ENCODE measurements at places on chromosomes 1 and 21.

GRCh38 chr1:57530206-57530910 lies 106.5 kb upstream of the DAB1 start:
- no peak for DNase-seq

DNA sequence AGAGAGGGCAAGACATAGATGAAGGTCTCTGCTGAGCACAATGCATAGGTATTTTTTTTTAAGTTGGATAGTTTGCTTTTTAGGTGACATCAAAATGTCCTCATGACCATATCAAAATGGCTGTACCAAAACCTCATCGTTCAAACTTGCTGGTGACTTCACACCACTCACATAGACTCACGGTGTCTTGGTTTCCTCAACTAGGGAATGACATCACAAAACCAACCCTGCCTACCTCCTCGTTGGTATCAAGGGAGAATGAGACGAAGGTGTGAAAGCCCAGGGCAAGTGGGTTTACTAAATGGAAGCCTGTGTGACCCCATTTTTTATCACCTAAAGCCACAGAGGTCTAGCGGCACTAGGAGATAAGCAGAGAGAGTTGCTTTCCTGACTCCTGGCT lies 1.6 kb downstream of the PIGR start:
- DNase-seq = no peak

- DNase-seq = no peak
Observed at GRCh38 chr1:156601892-156602291, 613 bp upstream of the GPATCH4 start.

GRCh38 chr1:43605766-43606165 lies 44.2 kb upstream of the KDM4A start:
- no peak for DNase-seq

DNA sequence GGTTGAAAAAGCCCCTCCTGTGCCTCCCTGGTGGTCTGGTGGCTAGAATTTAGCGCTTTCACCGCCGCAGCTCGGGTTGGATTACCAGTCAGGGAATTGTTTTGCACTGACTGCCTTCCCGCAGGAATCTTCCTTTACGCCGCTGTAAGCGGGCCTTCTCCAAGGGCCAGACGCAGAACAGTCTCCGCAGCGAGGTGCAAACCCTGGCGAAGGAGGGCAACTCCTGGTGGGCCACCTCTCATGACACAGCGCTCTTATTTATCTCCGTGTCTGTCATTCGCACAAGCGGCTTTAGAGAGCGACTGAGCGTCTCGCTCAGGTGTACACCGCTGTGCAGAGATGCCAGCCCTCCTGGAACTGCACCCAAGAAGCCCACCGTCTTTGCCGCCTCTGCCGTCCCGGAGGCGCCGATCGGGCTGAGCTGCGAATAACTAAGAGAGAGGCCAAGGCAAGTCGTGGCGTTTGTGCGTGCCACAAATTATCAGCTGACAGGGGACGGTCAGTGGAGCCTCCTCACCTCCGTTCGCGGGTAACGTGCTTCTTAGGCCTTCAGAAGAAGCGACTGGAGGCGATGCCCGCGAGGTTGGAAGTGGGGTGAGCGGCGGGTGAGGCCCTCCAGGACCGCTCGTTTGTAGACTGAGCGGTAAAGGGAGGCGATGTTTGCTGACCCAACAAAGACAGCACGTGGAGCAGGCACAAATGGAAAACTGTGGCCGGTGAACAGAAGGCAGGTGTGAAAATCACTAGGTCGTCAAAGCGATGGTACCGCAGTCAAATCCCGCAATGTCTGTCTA lies 93.5 kb downstream of the PRKAB2 start:
- DNase-seq = no peak

- DNase-seq = no peak
Observed at GRCh38 chr1:12171206-12172041, 4.6 kb downstream of the TNFRSF1B start.

GRCh38 chr21:42107881-42108553 lies 36.9 kb downstream of the UMODL1 start:
- DNase-seq = peak; percentile 74

DNA sequence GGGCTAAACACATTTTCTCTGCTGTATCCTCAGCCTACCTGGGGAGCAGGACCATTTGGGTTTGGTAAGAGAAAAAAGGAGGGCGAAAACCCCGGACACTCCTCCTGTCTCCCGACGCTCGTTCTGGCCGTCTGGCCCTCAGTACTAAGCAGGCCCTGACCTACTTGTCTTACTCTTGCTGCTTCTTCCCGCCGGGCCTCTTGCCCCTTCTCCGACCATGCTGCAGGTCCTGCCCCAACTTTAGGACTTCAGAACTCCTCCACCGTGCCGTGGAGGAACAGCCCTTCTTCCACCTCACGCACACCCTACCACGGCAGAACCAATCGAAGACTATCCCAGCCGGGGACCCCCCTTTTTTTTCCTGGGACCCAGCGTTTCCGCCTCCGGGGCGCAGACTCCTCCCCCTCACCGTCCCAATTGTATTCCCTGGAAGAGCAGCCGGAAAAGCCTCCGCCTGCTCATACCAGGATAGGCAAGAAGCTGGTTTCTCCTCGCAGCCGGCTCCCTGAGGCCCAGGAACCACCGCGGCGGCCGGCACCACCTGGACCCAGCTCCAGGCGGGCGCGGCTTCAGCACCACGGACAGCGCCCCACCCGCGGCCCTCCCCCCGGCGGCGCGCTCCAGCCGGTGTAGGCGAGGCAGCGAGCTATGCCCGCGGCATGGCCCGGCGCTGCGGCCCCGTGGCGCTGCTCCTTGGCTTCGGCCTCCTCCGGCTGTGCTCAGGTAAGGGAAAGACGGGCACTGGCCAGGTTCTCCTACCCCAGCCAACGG lies at the start of gene CHRNB2:
CHRNB2 (plus strand) TSS at position 393 of the 771 bp plus-strand sequence; CDS start at position 660, 267 bp downstream.
- peak; percentile 80 for DNase-seq

- DNase-seq = peak; percentile 15
Observed at GRCh38 chr1:88773540-88774150, 89.6 kb downstream of the PKN2 start.

GRCh38 chr1:40363721-40364120 lies 9.8 kb upstream of the SMAP2 start:
- peak; percentile 51 for DNase-seq

DNA sequence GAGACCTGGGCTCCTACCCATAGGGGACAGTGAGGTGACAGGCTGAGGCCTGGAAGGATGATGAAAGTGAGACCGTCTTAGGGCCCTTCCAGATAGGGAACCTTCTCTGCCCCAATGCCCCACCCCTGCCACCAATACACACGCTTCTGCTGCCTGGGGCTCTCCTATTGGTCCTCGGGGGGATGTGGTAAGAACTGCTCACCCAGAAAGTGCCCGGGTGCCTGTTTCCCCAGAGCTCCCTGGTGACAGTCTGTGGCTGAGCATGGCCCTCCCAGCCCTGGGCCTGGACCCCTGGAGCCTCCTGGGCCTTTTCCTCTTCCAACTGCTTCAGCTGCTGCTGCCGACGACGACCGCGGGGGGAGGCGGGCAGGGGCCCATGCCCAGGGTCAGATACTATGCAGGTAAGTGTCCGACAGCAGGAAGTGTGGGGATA lies 948 bp downstream of the SEMA4A start:
- DNase-seq = peak; percentile 54

DNA sequence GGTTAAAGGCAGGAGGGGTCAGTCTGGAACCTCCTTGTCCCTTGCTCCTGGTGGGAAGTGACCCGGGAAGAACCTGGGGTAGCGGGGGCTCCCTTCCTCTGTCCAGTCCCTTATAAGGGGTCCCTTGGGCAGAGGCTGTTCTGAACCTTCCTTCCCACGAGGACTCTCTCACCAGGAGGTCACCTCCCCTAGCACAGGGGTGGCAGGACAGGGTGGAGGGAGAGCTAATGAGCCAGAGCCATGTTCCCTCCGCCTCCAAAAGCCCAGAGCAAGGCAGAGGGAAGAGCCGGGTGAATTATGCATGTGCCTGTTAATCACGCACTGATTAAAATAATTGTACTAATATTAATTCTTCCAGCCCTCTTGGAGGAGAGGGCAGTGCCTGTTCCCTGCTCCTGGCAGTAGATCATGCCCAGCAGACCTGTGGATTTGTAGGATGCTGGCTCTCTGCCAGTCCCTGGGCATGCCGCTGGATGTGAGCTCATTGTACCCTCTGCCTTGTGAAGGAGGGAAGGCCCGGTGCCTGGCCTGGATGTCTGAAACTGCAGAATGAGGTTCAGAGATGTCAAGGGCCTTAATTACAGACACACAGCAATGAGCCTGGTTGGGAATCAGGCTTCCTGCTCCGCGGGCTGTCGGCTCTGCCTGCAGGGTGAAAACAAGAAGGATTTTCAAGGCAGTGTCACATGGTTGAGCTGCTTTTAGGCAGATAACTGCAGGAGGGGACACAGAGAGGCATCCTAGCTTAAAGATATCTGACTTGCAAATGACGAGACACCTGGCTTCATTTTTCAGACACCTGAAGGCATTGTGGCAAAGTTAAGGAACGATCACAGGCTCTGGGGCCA lies 68.2 kb downstream of the IGSF21 start:
- no peak for DNase-seq

GRCh38 chr1:65001231-65001792 lies 35.0 kb upstream of the JAK1 start:
- DNase-seq = peak; percentile 68

GRCh38 chr1:56029319-56030003 lies 549.9 kb downstream of the PLPP3 start:
- no peak for DNase-seq

- DNase-seq = no peak
Observed at GRCh38 chr1:37825506-37825905, 17.5 kb upstream of the YRDC start.

GRCh38 chr1:1200876-1201810 lies 5.2 kb downstream of the TNFRSF18 start:
- DNase-seq = peak; percentile 91

DNA sequence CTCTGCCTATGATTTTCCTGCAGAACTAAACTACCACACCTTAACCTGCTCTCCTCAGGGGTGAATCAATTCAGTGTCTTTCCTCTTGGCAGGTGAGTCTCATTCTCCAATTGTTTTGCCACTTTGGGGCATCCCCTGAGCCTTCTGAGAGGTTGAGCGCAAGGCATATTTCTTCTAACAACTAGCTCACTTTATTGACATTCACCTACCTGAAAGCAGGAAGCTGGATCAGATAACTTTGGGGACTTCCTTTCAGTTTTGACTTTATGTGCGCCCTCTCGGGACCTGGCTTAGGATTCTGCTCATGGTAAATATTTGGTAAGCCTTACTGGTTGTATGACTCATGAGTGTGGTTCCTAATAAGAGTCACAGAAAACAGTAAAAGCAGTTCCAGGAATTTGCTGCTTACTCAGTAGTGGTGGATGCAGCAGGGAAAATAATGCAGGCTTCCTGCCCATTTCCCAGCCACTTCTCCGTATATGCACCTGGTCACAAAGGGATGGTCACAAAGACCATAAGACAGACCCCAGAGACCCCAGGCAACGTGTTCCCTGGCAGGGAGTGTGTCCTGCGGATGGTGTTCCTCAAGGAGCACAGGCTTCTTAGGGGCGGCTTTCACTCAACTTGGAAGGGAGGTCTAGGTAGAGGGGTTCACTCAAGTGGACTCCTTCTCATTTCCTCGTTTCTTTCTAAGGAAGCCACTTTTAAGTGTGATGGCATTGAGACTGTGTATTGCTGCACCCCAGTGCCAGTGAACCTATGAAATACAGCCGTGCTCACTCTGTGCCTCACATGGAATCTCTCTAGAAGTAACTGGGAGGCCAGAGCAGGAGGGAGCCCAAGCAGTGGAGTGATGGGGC lies 22.0 kb upstream of the BATF3 start:
- peak; percentile 33 for DNase-seq

- no peak for DNase-seq
Observed at GRCh38 chr1:219276049-219276738, 102.5 kb downstream of the LYPLAL1 start.

DNA sequence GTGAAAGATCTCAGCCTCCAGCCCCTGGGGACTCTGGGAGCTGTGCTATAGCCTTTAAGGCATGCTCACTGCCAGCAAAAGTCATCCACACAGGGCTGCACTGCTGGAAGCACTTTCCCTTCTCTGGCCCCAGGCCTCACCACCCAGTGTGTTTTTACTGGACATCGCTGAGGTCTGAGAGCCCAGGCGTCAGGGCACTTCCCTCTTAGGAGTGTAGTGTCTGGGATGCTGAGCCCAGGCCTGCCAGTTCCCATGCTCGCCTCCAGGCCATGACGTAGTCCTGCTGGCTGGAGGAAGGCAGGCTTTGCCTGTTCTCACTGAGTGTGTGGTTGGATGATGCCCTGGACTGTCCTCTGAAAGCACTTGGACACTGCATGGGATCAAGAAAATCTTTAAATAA lies 101.2 kb downstream of the GDAP2 start:
- no peak for DNase-seq

DNA sequence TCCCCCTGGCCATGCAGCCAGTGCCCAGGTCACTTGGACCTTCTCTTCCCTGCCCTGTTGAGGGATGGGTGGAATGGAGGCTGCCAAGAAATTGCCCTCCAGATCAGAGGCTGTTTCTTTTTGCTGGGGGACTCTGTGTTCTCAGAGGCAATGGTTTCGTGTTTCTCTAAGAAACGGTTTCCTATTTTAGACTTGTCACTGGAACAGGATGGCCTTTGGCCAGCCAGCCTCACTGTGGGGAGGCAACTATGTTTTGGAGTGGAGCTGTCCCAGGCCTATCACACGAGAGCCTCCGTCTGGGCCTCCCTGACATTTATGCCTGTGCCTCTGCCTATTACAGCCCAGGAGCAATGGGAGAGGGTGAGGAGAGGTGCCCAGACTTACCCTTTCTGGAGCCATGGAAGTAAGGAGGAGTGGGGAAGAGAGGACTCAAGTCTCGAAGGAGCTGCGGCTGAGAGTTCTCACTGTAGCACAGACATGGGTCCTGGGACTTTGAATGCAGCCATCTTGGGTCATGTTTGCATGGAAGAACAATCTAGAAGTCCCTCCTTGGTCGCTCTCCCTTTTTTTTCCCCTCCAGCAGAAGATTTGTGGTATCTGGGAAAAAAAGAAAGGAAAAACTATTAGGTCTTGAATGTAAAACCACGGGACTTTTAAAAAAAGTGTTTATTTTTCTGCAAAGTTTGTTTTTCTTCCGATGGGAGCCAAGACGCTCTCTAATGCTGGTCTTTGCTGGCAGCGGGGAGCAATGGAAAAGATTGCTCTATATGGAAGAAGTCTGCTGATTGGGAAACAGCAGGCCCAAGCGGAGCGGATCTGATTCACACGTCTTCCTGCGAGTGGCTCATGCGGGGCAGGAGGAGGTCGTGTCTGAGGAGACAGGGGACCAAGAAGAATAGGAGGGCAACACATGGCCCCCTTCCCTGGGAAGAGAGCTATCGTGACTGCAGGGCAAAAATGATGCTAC lies 219.2 kb downstream of the FOXD2 start:
- no peak for DNase-seq

DNA sequence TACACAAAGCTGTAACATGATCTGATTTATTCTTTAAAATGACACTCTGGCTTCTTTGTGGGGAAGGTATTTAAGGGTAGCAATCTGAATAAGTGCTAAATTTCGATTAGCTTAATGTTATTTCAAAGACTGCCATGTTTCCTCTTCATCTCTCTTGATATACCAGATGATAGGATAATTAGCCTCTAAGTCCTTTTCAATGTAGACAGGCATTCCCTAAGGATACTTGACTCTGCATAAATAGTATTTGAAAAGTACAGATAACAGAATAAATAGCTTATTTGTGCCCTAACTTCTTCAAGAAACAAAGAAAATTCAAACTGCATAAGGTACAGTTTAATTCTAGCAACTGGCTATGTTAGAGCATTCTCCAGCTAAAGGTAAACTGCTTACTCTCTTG lies 46.2 kb downstream of the ARHGAP29 start:
- no peak for DNase-seq

GRCh38 chr1:33454646-33455282 lies 17.7 kb upstream of the ZSCAN20 start:
- no peak for DNase-seq

- no peak for DNase-seq
Observed at GRCh38 chr1:221303623-221304022, 424.4 kb downstream of the HLX start.
